ENCODE measurements at places on chromosomes 2 and 18. TPM values are rescaled to one million over a fixed set of nuclear protein-coding genes. Genes with fewer than 3 reads are reported as not detected.

IL1F10 gene
- polyA plus RNA-seq: not detected

THOC1 gene
- 66.1 TPM for polyA plus RNA-seq

VWA3B gene
- not detected for polyA plus RNA-seq

HRH4 gene
- 0.07 TPM for polyA plus RNA-seq

MC5R gene
- polyA plus RNA-seq: 0.21 TPM

C2orf78 gene
- polyA plus RNA-seq: 0.18 TPM

OSR1 gene
- polyA plus RNA-seq: not detected

MC4R gene
- polyA plus RNA-seq: not detected

CDC42EP3 gene
- polyA plus RNA-seq: 22.9 TPM

MTERF4 gene
- polyA plus RNA-seq: 15.3 TPM

GRB14 gene
- 28.9 TPM for polyA plus RNA-seq

ST6GAL2 gene
- 13.4 TPM for polyA plus RNA-seq

LINC00305 gene
- polyA plus RNA-seq: not detected

STON1 gene
- polyA plus RNA-seq: 5.5 TPM

HOXD13 gene
- polyA plus RNA-seq: not detected
